ENCODE measurements at places on chromosomes 7 and 10.
A peak's percentile ranks its signal among the peaks of the same experiment; 100 is the strongest.

GRCh38 chr10:120755771-120756170, 95.4 kb upstream of the WDR11 start:
- DNase-seq: no peak

DNA sequence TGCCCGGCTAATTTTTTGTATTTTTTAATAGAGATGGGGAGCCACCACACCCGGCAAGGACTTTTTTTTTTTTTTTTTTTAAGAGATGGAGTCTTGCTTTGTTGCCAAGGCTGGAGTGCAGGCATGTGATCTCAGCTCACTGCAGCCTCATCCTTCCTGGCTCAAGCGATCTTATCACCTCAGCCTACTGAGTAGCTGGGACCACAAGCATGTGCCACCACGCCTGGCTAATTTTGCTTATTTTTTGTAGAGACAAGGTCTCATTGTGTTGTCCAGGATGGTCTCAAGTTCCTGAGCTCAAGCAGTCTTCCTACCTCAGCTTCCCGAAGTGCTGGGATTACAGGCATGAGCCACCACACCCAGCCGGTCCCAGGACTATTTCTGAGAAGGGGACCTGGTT, 9.3 kb upstream of the MCU start:
- DNase-seq: no peak

DNA sequence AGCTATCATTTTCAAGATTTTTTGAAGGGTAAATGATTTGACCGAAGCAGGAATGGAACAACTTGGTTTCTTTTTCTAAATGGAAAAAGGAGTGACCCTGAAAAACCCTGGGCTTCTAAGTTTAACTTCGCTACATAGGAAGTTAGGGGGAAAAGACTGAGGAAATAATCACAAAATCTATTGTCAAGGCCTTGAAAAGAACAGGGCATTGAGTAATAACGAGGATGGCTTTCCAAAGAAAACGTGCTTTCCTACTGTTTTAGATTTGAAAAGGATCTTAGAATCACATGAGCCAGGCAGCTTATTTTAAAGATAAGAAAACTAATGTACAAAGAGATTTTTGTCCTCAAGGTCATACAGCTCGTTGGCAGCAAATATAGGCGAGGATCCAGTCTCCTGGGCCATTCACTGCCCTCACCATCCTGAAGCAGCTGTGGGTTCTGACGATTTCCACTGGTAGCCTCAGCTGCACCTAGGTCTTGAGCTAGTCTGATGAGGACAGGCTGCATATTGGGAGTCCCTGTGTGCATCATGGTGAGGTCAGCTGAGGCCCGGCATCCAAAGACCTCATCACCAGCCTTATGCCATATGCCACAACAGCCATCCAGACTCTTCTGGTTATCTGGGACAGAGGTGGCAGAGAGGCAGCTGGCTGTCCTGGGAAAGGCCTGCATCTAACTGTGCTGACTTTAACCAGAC, 384.7 kb upstream of the NRP1 start:
- peak; percentile 37 for DNase-seq

GRCh38 chr10:88159127-88159829, 295.9 kb downstream of the PTEN start:
- DNase-seq: no peak

GRCh38 chr10:4803822-4804221, 22.2 kb upstream of the AKR1E2 start:
- no peak for DNase-seq

GRCh38 chr7:121081327-121081936, 92.9 kb downstream of the CPED1 start:
- DNase-seq: no peak

DNA sequence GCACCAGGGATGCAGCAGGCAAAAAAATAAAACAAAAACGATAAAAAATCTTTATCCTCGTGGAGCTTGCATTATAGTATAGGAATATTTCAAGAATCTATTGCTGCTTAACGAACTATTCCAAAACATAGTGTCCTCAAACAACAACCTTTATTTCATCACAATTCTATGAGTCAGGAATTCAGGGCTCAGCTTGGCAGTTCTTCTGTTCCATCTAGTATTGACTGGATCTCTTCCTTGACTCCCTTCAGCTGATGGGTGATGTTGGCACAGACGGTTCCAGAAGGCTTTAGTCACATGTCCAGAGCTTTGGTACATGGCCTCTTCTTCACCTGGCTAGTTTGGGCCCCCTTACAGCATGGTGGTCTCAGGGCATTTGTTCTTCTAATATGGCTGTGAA, 88.0 kb downstream of the RTKN2 start:
- DNase-seq: no peak
